EH (cell line): ENCODE measurements at places on chromosomes 6 and 20.

GRCh38 chr6:106808758-106809157, 165.8 kb downstream of the CD24 start:
- no peak for DNase-seq

GRCh38 chr6:9131201-9131600, 695.9 kb upstream of the SLC35B3 start:
- DNase-seq = no peak

DNA sequence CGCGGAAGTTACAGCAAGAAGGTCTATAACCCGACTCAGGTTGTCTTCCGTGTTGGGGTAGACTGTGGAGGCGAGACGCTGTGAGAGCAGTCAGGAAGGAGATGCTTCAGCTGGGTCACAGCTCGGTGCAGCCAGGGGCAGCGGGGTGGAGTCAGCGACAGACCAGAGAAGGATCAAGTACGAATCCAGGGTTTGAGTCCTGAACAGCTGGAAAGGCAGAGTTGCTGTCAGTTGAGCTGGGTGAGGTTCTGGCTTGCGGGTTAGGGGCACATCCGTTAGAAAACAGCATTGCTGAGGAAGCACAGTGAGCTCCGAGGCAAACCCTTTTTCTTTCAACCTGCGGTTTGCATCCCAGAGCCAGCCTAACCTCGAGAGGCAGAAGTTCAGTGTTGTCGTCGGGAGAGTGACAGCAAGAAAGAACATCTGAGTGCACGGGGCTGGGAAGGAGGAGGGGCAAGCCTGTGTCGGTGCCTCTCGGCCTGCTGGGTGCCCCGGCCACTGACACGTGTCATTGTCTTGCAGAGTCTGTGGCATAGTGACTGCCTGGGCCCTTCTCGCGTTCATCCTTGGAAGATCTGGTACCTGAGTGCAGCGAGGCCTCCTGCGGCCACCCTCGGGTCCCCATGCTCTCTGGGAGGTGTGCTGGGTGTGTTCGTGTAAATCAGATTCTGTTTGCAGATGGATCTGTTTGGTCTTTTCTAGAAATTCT, 20.0 kb downstream of the PNLDC1 start:
- DNase-seq = peak; percentile 6

- DNase-seq = no peak
These were observed 211.3 kb downstream of the CBLN4 start for GRCh38 chr20:55793986-55794385.
